ENCODE measurements at places on chromosomes 7 and 10.

DNA sequence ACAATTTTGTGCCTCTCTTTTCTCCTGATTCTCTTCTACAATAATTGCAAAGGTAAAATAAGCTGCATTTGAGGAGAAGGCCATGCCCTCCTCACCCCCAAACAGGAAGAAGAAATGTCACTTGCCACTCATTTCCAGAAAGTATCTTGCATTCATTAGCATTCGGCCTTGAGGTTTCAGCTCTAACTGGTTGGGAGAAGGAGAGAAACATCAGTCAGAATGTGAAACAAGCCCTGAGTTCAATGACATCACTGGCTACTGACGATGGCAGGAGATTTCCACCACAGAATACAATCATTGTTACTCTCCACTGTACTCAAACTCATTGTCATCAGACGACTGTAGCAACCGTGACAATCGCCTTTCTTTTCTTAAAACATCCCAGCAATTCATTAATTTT lies 72.8 kb downstream of the PRKCQ start:
- no peak for DNase-seq

GRCh38 chr7:79176859-79177477 lies 276.5 kb downstream of the MAGI2 start:
- DNase-seq: peak; percentile 31

DNA sequence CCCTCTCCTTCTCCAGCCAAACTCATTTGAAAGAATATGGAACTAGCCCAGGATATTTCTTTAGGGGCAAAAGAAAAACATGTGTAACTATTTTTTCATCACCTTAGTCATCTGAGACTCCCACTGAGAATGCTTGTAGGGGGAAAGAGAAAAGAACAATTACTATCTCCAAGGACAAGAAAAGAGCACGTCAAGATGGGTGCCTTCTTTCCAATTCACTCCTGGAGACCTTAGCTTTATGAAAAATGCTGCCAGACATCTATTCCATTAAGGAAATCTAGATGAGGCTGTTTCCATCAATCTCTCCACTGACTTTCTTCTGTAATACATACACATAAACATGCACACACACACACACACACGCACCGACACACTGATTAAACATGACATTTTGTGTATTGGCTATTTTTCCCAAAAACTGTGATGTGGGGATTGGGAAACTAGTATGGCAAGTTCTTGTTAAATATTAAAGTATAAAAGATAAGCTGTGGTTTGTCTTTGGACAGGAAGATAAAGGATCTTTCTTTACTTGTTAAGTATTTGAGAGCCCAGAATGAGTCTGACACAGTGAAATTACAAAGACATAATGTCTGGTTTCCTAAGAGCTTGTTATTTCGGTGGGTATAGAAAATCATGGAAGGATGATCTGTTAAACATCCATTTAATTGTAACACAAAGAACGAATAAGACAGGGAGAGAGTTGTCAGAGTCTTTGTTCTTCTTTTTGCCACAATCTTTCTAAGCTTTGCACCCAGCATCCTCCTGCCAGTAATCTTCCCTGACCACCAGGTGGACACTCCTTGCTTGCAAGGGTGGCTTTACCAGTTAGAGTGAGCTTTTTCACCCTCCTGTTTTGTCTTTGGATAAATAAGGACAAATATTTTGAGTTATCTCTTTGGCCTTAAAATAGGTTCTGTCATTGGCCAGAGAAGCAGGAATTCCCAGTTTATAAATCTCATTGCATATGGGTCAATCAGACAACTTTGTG lies 177.3 kb upstream of the TMEM72 start:
- DNase-seq: no peak

DNA sequence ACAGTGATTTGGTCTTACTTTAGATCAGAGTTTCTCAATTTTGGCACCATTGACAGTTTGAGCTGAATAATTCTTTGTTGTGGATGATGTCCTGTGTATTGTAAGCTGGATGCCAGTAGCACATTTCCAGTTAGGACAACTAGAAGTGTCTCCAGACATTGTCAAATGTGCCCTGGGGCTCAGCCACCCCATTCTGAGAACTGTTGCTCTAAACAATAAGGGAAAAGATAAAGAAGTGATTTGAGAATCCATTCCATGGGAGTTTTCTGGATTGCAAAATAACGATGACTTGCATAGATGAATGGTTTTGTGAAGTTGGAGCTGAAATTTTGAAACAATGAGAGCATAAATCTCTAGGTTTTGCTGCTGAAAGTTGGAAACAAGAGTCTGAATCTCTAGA lies 44.6 kb downstream of the NUP205 start:
- DNase-seq: no peak

GRCh38 chr10:107420196-107420595 lies 255.7 kb upstream of the SORCS1 start:
- no peak for DNase-seq

Measured in fibroblast of the conjunctiva (primary cell).